ENCODE measurements at places on chromosomes 1 and 21.

- no peak for DNase-seq
These were observed 29.8 kb downstream of the RCSD1 start for GRCh38 chr1:167659881-167660280.

DNA sequence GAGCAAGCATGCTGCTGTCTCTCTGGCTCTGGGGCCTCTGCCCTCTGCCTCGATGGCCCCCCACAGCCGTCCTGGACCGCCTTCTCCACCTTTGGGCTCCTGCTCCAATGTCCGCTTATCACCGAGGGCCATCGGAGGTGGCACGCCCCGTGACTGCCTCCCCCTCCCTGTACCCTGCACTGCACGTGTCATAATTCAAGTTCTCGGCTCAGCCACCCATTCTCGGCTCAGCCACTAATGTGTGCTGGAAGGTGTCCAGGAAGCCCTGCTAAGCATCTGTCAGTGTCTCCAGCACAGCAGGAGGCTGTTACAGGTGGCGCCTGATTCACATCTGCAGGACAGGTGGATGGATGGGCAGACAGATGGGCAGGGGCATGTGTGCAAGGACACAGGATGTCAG is 45.5 kb downstream of the TP73 start:
- DNase-seq: no peak

DNA sequence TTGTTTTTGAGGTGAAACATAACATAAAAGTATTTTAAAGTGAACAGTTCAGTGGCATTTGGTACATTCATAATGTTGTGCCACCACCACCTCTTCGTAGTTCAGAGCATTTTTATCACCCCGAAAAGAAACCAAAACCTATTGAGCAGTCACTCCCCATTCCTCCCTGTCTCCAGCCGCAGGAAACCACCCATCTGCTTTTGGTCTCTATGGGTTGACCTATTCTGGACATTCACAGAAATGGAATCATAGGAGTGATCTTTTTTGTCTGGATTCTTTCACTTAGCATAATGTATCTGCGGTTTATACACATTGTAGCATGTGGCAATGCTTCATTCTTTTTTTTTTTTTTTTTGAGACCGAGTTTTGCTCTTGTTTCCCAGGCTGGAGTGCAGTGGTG is 141.2 kb downstream of the VPS13D start:
- DNase-seq: no peak

DNA sequence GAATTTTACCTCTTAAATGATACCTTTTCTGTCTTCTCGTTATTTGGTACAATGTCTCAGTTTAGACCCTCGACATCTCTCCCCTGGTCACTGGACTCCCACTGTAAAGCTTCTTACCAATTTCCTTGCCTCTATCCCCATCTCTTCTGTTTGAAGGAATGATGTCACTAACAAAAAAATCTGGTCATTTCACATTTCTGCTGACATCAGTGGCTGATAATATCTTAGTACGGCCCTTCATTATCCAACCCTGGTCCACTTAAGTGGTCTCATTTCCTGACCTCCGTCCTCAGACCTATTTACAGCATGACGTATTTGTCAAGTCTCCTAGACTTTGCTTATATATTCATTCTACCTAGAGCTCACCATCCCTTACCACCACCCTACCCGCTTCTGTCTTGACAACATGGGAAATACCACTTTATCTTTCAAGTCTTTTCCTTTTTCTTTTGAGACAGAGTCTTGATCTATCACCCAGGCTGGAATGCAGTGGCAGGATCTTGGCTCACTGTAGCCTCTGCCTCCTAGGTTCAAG is 60.9 kb downstream of the C1orf21 start:
- no peak for DNase-seq

DNA sequence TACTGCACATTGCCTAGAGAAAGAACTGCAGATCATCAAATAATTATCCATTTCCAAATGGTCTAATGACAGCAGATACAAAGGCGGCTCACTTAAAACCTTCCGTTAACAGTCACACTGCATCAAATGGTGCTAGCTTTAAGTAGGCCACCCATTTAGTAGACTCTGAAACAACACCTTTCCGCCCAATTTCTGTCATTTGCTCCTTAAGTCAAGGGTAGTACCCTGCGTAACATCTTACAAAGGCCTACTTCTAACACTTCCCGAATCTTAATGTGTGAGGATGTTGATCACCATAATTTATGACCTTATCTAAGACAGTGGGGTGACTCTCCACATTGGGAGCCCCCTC is 692 bp upstream of the RALGPS2 start:
- DNase-seq: no peak

DNA sequence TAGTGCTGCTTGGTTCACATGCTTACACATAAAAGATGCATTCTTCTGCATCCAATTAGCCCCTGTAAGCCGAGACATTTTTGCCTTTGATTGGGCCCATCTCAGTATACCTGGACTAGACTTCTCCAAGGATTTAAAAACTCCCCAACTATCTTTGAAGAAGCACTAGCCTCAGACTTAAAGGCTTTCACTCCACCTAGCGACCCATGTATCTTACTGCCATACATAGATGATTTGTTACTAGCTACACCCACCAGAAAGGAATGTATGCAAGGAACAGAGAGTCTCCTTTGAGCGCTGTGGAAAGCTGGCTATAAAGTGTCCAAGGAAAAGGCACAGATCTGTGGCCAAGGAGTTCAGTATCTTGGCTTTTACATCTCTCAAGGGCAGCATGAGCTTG is 91.7 kb downstream of the LIPI start:
- DNase-seq: no peak

DNA sequence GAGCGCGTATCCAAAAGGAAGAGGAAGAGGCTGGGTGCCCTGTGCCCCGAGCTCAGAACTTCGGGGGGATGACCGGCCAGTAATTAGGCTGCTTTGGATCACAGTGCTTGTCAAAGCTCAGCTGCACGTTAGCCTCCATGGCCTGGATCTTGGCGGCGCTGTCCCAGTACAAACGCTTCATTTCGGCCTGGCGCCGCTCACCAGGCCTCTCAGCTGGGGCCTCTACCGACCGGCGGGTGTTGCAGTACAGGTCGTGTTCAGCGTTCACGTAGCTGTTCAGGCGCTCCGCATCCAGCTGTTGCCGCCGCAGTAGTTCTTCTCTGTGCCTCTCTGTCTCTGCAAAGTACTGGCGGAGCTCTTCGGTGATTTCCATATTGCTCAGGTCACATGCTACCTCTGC is 1.4 kb upstream of the ZNF326 start:
- DNase-seq: no peak

- no peak for DNase-seq
These were observed 1.6 kb upstream of the TMCC2 start for GRCh38 chr1:205225901-205226765.

- DNase-seq: no peak
These were observed 110.1 kb downstream of the CSMD2 start for GRCh38 chr1:34054920-34055319.

DNA sequence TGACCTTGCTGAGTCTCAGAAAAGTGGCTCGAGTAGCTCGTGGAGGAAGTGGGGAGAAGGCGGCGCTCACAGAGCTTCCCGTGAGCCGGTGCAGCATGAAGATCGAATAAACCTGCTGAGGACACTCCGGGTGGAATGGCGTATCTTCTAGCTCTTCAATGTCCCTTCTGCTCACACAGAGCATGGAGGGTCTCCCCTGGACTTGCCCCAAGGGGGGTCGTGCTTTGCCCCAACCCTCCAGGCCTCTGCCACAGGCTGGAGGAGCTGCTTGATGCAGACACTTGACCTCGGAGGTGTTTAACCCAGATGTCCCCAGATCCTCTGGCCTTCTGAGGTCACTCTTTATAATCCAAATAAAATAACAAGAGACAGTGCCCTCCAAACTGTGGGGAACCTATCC is 2.2 kb upstream of the KRTAP10-12 start:
- DNase-seq: no peak

DNA sequence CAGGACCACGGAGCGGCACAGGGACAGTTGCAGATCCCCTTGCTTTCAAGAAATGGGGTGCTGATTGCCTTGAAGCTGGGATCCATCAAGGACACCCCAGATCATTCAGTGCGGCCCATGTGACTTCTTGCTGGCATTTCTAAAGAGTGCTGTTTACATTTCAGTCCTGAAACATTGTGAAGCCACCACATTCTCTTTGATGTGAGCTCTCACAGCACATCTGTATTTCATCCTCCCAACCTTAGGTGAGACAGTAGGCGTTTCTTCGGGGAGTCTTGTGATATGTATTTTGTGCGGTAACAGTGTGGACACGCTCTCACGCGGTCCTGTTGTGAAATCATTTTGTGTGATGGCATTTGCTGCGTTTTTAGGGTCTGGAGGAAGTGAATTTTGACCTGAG is 57.2 kb downstream of the CACHD1 start:
- DNase-seq: no peak

GRCh38 chr1:92323473-92324453 is 24.9 kb downstream of the RPAP2 start:
- DNase-seq: no peak

- no peak for DNase-seq
These were observed 436.8 kb upstream of the NR5A2 start for GRCh38 chr1:199590708-199591107.

DNA sequence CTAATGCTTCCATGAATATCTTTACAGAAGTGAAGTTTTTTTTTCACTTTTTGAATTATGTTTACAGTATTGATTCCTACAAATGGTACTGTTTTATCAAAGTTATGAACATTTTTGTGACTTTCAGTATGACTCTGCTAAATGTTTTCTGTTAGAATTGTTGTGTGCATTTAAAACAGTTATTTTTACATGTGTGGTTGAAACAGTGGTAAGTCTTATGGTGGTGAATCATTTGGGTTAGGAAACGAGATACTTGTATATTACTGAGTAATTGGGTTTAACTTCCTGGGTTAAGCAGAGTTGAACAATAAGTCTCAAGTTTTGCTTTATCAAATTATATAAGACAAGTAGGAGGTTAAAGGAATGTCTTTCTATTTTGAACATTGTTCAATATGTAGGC is 66.8 kb downstream of the VPS13D start:
- DNase-seq: no peak

GRCh38 chr1:53126495-53126894 is 15.9 kb downstream of the SLC1A7 start:
- no peak for DNase-seq

GRCh38 chr1:187042538-187042937 is 213.8 kb downstream of the PLA2G4A start:
- no peak for DNase-seq

DNA sequence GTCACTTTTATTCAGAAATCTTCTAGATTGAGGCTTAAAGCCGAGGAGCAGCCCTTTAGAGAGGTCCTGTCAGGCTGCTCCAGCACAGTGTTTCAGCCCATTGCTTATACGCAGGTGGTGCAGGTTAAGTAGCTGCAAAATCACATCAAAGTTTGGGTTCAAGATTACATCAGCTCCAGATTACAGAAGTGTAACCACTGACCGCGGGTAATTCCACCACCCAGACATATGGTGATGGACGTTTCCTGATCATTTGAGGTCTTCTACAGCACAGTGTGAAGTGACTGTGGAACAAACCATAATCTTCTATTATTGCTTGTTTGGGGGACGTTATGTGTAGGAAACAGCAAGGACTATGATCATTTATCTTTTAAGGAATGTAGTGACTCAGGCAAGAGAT is 11.8 kb downstream of the C1orf115 start:
- no peak for DNase-seq

GRCh38 chr1:239219679-239220078 is 166.7 kb upstream of the CHRM3 start:
- DNase-seq: no peak

DNA sequence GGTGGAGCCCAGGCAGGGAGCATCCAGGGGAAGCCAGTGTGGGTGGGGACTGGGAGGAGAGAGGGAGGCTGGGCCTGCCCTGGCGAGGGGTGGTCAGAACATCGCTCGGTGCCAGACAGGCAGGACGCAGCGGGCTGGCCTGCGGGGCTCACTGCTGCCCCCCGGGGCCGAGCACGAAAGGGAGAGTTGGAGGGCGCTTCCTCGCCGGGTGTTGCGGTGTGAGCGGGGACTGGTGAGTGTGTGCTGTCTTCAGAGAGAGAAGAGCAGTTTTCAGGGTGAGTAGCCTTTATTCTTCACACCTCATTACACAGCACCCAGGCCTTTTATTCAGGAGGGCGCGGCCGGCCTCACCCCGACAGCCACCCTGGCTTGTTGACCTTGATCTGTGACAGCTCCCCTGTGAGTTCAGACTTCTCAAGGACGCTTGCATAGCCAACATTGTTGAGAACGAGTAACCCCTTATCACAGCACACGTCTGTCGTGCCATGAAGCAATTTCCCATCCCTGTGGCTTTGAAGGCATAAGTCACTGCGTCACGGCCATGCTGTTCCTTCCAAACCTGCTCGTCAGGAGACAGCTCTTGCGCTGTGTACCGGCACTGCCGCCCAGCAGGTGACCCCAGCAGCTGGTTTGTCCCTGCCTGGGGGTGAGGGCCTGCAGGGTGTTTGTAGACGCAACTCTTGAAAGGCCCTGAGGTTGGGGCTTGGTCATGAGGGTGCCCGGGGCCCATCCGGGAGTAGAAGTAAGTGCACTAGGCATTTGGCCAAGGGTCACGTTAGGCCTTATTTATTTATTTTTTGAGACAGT is 54.6 kb downstream of the PRKCZ start:
- DNase-seq: peak; percentile 1

DNA sequence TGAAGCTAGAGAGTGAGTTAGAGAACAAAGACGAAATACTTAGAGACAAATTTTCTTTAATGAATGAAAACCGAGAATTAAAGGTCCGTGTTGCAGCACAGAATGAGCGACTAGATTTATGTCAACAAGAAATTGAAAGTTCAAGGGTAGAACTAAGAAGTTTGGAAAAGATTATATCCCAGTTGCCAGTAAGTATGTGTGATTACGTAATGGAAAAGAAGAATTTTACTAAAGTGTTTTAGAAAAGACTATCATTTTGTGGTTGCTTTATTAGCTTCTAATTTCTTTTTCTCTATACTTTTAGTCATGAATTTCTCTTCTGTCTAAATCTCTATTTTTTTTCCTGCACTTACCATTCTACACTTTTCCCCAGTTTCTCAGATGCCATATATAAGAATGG is 26.7 kb downstream of the CCDC18 start:
- DNase-seq: no peak

GRCh38 chr1:145963265-145964019 is 933 bp downstream of the ANKRD34A start:
- no peak for DNase-seq

DNA sequence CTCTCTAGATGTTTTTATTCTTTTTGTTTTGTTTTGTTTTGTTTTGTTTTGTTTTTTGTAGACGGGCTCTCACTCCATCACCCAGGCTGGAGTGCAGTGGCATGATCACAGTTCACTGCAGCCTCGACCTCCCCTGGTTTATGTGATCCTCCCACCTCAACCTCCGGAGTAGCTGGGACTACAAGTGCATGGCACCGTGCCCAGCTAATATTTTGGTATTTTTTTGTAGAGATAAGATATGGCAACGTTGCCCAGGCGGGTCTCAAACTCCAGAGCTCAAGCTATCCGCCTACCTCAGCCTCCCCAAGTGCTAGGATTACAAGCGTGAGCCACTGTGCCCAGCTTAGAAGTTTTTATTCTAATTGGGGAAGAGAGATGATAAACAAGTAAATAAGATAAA is 13.3 kb upstream of the TP53BP2 start:
- no peak for DNase-seq

GRCh38 chr1:25485536-25486411 is 55.1 kb downstream of the MACO1 start:
- no peak for DNase-seq

GRCh38 chr1:119046785-119047438 is 58.8 kb upstream of the TBX15 start:
- no peak for DNase-seq
